ENCODE measurements at places on chromosomes 5 and 9.

DNA sequence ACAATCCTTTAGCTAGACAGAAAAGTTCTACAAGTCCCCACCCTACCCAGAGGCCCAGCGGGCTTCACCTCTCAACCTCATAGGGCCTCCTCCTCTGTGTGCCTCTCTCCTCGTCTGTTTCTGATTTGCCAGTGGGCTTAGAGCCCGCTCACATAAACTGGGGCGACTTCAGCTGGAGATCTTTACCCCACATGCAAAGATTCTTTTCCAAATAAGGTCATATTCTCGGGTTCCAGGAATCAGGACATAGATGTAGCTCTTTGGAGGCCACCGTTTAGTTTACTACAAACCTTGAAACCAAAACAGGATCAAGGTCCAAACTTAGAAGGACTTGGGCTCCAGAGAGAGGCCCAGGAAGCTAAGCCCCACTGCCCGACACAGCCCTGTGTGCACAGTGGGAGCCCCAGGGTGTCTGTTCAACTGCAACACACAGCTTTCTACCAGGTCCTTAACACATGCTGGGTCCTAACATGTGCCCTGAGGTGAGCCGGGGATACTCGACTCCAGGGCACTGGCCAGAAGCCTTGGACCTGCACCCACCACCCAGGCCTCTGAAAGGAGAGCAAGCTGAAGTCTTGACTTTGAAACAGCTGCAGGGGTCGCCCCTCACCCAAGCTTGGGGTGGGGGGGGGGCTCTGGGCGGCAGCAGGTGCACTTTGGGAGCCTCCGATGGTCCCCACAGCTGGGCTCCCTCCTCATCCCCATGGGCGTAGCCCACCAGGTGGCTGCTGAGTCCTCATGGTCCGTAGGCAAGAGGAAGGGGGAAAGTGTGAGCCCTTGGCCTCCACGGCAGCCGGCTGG is 26.8 kb upstream of the SLC12A7 start:
- no peak for DNase-seq

DNA sequence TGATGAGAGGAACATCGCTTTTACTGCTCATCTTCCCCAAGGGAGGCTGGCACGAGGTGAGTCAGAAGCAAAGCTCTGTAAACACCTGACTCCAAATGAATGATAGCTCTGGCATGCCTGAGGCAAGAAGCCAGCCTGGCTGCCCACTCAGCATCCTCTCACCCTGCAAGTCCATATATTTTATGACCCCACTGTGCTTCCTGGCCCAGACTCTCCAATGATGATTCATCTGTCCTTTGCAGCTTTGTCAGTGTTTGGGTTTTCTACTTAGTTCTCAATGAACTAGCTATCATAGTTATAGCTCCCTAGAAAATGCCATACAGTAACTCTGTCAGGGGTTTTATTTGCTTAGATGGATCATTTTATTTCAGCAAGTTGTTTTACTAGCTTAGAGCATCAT is 52.1 kb upstream of the FSTL4 start:
- no peak for DNase-seq

- peak; percentile 54 for DNase-seq
These were observed 35.9 kb downstream of the MAMDC2 start for GRCh38 chr9:70079417-70080037.

GRCh38 chr5:127813633-127814587 is 110.7 kb downstream of the CCDC192 start:
- no peak for DNase-seq

GRCh38 chr5:109838157-109838556 is 148.4 kb downstream of the MAN2A1 start:
- no peak for DNase-seq

GRCh38 chr9:115006660-115007059 is 76.3 kb upstream of the TNFSF8 start:
- DNase-seq: no peak

GRCh38 chr9:9949978-9950377 is 662.8 kb downstream of the PTPRD start:
- no peak for DNase-seq

DNA sequence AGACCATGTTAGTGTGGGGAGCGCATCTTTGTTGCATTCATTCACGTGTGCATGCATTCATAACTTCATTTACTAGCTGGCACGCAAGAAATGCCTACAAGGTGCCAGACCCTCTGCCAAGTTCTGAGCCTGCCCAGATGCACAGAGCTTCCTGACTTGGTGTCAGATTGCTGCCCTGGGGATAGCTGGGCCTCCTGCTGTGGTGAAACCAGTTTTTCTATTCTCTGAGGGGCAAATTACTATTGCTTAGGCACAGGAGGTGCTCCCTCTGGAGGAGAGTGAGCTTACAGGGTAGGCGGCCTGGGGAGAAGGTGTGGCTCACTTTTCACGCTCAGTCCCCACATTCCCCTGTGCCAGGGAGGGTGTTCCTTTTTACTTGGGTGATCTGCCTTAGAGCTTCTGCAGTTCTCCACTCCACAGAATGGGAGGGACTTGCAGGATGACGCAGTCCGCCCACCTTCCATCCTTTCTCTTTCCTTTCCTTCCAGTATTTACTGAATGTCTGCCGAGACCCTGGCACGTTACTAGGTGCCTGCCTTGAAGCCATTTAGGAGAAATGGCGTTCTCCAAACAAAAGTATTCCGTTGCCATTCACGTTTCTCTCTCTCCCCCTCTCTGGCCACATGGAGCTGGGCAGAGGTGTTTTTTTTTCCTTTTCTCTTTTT is 27.9 kb upstream of the CTNNA1 start:
- peak; percentile 66 for DNase-seq

DNA sequence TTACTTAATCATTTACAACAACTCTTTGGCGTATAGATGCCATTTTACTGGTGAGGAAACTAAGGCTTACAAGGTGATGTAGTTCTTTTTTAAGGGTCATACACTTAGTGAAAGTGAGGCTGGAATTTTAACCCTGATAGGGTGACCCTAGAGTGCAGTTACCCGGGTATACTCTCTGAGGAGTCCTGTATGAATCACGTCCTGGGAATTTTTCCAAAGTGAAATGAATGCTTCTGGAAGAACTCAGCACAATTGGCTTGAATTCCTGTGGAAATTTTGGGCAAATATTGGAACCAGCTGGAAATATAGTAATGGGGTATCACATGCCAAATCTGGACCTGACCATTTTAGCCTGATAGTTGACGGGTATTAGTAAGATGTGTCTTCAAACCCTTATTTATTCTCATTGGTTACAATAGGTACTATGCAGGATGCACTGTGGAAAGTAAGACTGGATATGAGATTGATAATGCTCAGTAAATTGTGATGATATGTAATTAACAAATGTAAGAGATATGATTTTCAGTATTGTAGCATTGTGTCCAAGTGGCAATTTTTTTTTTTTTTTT is 14.8 kb downstream of the SUB1 start:
- DNase-seq: no peak

DNA sequence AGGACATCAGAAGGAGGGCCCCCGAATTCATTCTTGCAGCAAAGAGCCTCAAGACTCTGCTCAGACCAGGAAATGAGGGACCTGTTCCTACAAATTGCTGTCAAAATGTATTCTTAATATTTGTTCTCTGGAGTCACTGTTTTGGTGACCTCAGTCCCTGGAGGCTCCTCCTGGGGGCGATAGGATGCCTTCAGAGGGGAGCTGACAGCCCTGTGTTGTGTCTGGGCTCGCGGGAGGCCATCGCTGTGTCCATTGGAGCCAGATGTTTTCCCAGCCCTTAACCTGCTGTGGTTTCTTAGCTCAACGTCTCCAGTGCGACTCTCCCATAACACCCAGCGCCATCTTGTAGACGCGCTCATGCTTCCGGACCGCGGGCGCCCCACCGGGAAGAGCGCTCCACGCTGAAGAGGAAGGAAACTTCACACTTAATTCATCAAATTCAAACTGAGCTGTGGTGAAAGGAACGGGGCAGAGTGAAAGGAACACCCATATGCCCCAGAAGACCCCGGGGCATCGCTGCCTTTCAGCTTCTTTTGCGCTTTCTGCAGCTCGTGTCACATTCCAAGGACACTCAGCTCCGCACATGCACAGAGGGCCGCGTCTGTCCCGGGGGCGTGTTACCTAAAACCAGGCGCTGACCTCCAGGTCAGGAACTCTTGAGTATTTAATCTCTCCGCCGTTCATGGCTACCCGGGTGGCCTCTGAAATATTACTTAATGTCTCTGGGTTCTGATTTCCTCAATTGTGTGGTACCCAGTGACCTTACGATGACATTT is 112.3 kb upstream of the GDNF start:
- no peak for DNase-seq

DNA sequence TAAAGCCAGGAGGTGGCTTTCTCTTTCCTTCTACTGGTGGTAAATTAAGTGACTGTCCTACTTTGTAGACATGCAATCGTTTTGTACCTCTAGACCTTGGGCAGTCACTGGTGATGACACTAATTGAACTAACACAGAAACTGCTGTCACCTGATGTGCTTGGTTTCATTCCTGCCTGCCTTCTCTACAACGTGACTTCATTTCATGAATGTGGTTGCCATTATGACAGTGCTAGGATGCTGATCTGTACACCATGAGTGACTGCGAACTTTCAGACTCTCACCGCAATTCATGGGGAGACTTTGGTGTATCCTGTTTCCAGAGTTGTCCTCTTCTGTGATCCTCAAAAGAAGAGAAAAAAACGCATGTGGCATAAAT is 47.5 kb downstream of the UBE2QL1 start:
- no peak for DNase-seq

DNA sequence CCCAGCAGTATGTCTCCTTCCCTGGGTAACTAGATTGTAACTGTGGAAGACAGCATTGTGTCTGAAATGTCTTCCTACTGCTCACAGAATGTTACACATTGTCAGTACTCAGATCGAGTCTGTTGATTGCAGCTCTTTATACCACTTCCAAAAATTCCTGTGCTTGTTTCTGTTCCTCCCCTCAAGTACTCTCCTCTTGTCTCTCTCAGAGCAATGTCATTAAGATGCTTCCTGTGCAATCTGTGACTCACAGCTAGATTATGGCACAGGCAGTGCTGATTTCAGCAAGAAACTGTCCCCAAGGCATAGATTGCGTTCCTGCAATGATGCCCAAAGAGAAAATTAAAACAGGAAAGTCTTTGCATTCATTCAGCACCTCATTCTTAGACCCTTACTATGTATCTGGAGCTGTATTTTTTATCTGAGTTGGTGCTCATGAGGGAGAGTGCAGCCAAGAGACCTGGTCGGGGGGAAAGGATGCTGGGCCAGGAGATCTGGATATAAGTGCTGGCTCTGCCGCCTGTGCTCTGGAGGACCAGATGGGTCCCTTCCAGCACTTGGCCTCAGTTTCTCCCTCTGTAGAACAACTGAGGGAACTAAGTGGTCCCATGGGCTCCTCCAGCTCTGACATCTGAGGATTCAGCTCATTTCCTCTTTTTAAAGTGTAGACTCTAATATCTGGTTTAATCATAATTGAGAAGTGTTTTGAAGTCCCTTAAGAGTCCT is 40.8 kb upstream of the GNPDA1 start:
- no peak for DNase-seq
